ENCODE measurements at places on chromosomes 5 and 9. TPM values are rescaled to one million over a fixed set of nuclear protein-coding genes. Genes with fewer than 3 reads are reported as not detected.

DNA sequence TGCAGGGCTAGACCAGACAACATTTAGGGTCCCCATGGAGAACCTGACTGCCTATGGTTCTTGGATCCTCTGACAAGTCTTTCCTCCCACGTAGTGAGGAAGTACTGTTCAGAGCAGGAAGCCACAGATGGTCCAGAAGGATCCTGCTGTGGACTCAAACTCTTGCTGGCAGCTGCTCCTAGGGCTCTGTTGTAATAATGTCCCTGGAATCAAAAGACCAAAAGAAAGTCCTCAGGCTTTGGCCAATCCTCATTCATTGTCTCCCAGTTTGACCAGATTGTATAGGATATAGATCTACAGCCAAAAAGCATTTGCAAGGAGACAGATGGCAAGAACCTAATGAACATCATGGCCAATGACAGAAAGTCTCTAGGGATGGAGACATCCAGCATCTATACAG, 53.9 kb downstream of the SEMA6A start:
- DNase-seq = peak; percentile 42

DNA sequence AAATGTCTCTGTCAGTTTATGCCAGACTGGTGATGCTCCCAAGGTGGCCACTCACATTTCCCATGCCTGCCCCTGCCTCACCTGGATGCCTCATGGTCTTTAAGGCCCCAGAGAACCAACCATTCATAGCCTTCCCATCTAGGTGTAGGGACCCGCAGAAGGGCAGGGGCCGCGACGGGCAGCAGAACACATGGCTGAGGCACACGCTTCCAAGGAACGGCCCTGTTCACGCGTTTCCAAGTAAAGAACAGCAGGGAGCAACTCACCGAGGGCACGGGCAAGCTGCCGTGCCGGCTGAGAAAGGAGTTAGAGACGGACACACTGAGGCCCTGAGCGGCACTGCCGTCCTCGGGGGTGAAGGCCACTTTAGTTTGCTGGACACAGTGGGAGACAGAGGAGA, 73.5 kb downstream of the PRRT1B start:
- peak; percentile 29 for DNase-seq

- DNase-seq = no peak
Observed at GRCh38 chr5:134846641-134846960, 833 bp downstream of the C5orf24 start.

GRCh38 chr5:60437308-60437707, 262.7 kb downstream of the DEPDC1B start:
- no peak for DNase-seq

DNA sequence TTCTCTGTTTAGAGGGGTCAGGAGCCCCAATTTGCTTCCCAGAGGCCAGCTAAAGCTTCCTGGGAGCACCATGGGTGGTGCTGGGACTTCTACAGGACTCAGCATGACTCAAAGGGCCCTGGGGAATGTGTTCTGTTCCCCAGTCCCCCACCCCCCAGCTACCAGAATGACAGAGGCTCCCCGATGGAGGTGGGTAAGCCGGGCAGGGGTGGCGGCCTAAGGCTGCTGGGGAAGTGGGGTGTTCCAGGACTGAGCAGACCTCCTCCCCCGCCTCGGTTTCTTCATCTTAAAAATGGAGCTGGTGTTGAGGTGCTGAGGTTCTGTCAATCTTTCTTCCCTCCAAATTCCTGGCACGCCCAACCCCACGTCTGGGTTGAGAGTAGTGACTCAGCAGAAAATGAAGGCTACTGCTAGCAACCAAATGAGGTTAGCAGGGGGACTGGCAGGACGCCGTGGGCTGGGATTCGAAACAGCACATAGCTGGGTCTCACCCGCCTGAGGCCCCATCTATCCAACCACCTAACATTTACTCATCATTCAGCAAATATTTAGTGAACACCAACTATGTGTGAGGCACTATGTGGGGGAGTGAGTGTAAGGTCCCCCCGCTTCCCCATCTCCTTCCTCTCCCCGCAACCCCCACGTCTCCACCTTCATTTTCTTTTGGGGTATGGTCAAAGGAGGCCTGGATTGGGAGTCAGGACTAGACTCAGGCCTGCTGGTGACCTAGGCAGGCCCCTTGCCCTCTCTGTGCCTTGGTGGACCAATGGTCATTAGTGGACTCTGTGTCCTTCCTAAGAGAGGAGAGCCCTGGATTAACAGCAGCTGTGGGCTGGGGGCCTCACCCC, 50.2 kb downstream of the C9orf50 start:
- DNase-seq = peak; percentile 78

DNA sequence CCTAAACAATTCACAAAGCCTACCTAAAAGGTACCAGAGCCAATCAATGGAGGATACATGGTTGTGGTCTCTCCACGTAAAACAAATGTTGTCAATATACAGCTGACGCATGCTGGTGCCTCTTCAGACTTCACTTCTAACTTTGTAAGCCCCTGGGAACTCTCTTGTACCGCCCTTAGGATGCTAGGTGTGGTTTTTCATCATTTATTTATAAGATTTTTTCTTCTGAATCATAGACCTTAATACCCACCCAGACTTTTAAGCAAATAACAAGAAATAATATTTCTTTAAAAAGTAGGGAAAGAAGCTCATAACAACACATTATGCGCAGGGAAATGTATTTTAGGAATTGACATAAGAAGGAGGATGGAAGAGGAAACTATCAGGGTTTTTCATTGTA, 33.0 kb downstream of the SSBP2 start:
- DNase-seq = no peak

DNA sequence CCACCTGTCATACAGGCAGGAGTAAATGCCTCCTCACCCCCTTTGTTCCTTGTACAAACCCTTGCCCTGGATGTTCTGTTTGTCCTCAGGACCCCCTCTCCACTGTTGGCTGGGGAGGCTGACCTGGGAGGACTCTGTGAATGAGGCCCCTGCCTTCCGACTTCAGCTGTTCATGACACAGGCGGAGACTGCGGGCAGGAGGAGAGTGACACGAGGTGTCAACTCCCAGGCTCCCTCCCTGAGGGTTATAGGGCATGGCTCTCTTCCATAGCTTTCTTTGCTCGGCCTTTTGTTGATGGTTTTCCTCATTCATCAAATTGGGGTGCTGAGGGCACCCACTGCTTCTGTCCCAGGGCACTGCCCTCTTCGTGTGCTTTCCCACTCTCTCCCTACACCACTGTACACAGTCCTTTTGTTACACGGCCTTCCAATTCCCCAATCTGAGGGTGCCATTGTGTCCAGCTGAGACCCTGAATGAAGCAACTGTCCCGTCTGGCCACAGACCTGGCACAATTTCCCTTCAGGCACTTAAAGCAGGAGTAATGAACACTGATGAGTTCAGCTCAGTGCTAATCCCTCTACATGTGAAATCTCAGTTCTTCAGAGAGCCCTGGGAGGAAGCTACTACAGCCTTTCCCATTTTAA, 33.8 kb downstream of the KCNIP1 start:
- DNase-seq = no peak

GRCh38 chr9:13860946-13861640, 452.8 kb downstream of the NFIB start:
- no peak for DNase-seq

- no peak for DNase-seq
Observed at GRCh38 chr9:259405-260404, 45.0 kb downstream of the DOCK8 start.

DNA sequence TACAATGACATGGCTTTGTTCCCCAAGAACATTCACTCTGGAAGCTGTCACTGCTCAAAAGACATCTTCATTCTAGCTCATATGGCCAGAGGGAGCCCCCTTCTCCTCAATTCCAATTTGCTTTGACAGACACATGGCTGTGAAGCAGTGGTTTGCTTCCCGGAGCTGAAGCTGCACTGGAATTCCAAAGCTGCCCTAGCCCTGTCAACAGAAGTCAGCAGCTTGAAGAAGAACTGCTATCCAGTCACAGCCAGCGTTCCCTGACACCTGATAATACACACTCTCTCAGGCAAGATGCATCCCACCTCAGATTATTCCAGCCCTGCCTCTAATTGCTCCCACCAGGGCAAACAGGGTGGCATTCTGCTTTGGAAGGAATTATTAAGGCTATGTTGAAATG, 93.7 kb downstream of the SEMA5A start:
- DNase-seq = no peak

- no peak for DNase-seq
Observed at GRCh38 chr9:35333551-35333950, 156.4 kb upstream of the RUSC2 start.

DNA sequence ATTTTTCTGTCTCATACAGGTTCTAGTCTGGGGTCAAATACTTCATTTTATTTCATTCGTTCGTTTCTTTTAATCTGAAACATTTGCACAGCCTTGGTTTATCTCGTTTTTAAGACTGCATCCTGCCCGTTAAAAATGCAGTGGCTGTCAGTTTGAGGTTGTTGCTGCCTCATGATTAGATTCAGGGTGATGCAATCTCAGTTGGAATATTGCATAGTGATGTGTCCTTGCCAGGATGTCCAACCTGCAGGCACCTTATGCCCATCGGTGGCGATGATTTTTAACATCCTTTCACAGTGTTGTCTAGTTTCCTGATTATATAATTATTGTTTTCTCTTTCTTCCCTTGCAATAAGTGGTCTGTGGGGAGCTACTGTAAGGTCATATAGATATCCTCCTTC, 45.1 kb downstream of the SH3GL2 start:
- no peak for DNase-seq

GRCh38 chr5:115671939-115672338, 46.1 kb upstream of the TMED7 start:
- no peak for DNase-seq

DNA sequence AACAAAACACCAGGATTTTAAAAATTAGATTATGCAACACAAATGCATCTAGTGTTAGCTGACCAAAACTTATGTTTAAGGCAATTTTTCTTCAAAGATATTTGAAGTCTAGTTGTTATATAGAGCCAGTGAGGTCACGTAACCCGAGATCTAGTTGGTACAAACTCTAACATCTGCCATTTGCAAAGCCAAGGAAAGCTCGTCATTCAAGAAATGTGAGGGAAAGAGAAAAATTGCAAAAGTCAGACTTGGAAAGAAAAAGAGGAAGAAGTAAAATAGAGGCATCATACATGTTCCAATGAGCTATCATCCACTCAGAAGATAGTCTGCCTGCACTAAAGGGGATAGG, 293.4 kb upstream of the PUM3 start:
- no peak for DNase-seq

- DNase-seq = no peak
Observed at GRCh38 chr5:78627766-78628165, 20.8 kb downstream of the LHFPL2 start.

- no peak for DNase-seq
Observed at GRCh38 chr9:127083138-127083980, 39.1 kb downstream of the ANGPTL2 start.

DNA sequence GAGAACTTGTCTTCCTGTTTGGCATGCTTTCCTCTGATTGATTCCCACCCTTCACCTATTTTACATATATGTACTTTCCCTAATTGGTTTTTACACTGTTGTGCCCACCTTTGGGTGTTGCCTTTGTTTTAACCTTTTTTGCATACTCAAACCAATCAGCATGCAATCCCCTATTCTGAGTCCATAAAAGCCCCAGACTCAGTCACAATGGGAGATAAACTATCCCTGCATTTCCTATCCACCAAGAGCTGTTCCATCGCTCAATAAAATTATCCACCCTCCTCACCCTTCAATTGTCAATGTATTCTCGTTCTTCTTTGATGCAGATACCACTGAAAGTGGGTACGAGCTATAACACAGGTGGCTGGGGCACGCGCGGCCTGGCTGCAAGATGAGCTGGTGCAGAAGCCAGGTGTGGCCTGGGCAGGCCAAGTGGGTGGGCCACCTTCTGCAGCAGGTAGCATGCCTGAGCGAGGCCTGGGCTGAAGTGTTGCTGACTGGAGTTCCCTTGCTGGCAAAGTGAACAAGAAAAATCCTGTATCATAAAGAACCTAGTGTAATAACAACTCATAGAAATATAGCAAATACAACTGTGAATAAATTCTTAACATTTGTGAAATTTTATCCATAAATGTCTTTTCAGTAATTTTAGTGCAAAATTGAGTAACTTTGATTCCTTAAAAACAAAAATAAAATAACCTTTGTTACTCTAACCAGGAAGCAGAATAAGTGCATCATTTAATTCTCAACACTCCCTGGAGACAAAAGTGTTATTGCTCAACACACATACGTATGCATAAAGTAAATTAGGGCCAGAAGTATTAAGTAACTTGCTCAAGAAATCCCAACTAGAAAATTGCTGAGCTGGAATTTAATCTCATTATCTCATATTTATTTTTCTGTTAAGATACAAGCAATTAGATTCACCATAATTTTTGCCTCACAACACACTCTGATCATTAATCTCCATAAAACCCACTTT, 685.3 kb upstream of the EDIL3 start:
- DNase-seq = no peak

- no peak for DNase-seq
Observed at GRCh38 chr9:83012922-83013838, 49.8 kb downstream of the RASEF start.

GRCh38 chr5:55675119-55675518, 37.0 kb downstream of the SLC38A9 start:
- DNase-seq = no peak

DNA sequence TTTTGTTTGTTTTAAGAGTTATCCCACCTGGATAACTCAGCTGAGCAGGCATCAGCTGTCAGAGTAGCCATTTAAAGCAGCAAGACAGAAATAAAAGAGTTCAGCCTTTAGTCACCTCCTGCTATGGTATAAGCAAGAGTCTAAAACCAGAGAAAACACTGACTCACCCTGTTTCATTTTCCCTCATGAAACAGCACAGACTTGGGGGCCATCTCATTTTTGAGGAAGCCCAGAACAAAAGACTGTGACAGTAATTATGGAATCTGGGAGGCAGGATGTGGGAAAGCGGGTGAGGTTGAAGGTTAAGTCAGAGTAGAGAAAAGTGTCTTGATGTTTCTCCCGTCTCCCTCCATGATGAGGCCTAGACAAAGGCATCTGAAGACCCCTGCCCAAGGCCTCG, 90.2 kb upstream of the FAM174A start:
- no peak for DNase-seq

- no peak for DNase-seq
Observed at GRCh38 chr9:134275375-134275774, 50.9 kb upstream of the RXRA start.

- no peak for DNase-seq
Observed at GRCh38 chr9:85871008-85871407, 69.9 kb upstream of the NAA35 start.

The TSSK1B gene
- total RNA-seq = not detected

The GGTA1 gene
- 31.3 TPM for total RNA-seq

The LRRC19 gene
- total RNA-seq = not detected

The LOX gene
- 3.1 TPM for total RNA-seq

The SPINK4 gene
- total RNA-seq = not detected

The GRIN1 gene
- total RNA-seq = not detected

The PRDM9 gene
- total RNA-seq = not detected

The IFT74 gene
- 10.6 TPM for total RNA-seq

The FOXD4L4 gene
- not detected for total RNA-seq

The PCDHA1 gene
- total RNA-seq = not detected

The INSYN2B gene
- 0.30 TPM for total RNA-seq

The BHMT2 gene
- total RNA-seq = 10.0 TPM

The SLC2A6 gene
- 2.9 TPM for total RNA-seq

The CCL27 gene
- not detected for total RNA-seq

The TNIP1 gene
- total RNA-seq = 126 TPM

The SLC36A3 gene
- not detected for total RNA-seq
